ENCODE measurements at places on chromosomes 12 and 14.

DNA sequence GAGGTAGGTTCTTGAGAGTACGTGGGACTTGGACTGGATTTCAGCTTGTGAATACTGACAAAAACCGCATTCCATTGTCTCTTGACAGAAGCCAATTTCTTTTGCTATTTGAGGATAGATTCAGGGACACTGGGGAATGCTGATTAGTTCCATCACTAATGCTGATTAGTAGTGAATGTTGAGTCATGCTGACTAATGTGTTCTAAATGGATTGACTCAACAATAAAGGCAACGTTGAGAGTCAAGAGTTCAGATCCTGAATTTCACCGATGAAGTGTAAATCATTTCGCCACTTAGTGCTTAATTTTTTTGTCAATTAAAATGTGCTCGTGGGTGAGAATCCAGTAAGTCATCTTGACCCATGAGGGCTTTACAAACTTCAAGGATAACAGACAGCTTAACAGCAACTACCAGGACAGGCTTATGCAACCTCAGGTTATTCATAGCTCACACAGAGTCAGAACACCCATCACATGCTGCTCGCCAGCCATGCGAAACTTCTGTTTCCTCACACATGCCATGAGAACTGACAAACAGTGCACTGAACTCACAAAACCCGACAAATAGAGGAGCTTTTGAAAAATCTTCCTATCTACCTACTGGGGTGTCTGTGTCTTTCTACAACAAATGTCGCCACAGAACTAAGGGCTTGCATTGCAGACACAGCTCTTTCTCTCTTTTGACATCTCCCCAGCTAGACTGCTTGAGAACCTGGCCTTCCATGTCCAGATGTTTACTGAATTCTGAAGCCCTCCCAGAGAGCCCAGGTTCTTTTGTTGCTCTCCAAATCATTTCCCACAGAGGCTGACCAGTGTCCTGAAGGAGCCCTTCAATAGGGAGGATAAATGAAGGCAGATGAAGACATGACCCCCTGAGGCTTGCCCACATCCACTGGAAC, 316.4 kb downstream of the ZFP36L1 start:
- no peak for DNase-seq

- no peak for DNase-seq
Measured at GRCh38 chr14:104694475-104694950, 5.1 kb downstream of the INF2 start.

GRCh38 chr14:54662491-54663133, 95.7 kb downstream of the SAMD4A start:
- no peak for DNase-seq

- DNase-seq: no peak
Measured at GRCh38 chr14:79089576-79089975, 919.4 kb downstream of the NRXN3 start.

DNA sequence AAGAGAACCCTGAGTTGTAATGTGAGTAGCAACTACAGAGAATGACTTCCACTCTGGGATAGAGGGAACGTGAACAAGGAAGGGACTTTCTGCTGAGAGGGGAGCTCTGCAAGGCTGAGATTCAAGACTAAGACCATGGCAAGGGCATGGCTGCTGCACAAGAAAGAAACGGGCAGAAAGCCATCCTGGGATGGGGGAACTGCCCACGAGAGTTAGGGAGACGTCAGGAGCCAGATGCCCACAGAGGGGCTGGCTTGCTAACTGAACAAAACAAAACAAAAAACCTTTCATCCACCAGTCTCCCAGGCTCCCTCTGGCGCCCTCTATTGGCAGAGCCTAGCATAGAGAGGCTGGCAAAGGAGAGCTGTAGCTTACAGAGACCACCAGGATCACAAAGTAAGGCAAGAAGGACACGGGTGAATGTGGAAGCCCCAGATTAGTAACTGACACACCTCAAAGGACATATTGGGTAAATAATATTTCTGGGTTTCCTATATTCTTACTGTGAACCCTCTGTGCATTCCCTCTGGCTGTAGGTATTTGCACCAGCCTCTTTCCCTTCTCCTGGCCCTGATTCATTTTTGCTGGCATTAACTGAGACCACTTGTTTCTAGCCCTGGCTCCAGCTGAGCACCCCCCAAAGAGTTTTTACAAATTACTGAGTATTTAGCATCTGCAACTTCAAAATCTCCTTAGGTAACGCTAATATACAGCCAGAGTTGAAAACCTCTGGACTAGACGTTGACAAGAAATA, 338.3 kb downstream of the EMP1 start:
- DNase-seq: no peak

DNA sequence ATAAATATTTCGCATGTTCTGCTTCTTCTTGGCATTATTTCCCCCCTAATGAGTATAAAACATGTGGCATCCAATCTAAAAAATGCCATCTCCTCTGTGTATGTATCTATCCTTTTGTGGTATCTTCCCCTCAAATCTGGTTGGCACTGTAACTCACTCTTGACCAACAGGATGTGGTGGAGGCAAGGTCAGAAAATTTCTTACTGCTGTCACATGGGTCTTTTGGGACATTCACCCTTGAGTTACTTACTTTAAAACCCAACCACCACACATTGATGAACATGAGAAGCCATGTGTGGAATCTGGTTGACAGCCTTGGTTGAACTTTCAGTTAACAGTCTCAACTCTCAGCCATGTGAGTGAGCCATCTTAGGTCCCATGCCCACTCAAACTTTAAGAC, 516.9 kb downstream of the SLC16A7 start:
- DNase-seq: no peak

DNA sequence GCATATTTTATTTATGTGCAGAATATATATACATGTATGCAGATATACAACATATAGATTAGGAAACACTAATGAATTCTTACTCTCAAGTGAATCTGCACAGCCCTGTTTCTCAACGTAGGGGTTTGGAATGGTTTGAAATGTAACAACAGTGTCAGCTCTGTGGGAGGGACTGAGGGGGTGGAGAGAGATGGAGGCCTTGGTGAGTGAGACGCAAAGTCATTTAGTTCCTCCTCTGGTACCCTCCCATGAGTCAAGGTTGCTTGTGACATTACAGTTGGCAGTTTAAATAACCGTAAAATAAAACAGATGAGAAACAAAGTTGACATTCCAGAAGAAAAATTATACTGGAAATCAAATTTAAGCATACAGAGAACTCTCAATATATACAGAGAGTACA, 313.0 kb upstream of the PRKD1 start:
- no peak for DNase-seq

- DNase-seq: no peak
Measured at GRCh38 chr12:109582636-109583035, 9.0 kb downstream of the MVK start.

Measured in mesenteric fat pad (tissue), 1 donor.